ENCODE measurements at places on chromosomes 6 and 20.

- no peak for DNase-seq
Measured at GRCh38 chr6:126531840-126532239, 191.9 kb downstream of the CENPW start.

DNA sequence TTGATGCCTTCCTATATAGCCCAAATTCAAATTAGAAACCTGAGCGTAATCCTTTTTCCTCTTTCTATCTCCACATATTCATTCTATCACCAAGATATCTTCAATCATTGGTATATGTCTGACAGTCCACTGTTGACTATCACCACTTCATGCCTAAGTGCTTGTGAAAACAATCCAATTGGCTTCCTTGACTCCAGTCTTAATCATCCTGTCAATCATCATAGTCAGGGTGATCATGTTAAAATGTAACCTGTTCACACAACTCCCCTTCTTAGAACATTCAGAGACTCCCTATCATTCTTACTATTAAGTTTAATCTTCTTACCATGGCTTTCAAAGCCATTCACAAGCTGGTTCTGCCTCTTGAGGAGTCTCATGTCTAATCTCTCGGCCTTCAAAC lies 616.7 kb downstream of the PHF3 start:
- no peak for DNase-seq

DNA sequence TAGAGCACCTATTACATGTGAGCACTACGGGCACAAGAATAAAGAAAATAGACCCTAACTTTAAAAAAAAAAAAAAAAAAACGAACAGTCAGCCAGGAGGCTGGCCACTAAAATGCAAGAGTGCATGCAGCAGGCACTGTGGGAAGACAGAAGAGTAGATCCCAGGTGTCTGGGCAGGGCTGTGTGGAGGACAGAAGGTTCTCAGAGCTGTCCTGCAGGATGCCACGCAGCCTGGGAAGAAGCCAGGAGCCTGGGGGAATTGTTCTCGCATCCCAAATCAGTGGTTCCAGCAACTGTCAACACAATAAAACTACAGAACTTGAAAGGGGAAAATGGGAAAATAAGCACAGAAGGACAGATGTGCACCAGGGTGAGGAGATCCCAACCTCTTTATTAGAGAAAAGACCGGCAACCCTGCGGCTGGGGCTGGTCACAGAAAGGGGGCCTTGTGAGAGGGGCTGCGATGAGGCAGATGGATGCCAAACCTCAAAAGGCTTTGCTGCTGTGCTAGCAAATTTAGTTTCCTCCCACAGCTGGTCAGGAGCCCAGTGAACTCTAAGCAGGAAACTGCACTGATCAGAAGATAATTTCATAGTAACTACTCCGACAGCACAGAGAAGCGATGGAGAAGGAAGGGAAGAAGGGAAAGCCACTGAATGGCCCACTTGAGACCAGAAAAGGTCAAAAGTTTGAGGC lies 30.9 kb downstream of the MAP3K5 start:
- no peak for DNase-seq

GRCh38 chr20:1265226-1265915 lies 723 bp upstream of the SNPH start:
- no peak for DNase-seq

GRCh38 chr20:46206992-46207549 lies 89.0 kb downstream of the CD40 start:
- no peak for DNase-seq

DNA sequence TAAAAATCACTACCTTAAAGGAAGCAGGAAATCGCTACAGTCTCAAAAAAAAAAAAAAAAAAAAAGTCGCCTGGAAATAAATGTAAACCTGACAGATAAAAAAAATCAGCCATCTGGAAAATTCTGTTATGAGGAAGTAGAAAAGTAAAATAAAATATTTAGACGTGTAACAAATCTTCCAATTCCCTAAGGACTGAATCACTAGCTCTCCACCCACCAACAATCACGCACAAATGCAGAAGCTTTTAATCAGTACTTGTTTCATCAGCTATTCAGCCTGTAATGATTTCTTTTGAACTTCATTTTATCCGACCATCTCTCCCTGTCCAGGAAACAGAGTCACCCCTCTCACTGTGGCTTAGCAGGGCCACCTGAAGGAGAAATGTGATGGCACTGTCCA lies 59.0 kb downstream of the SLC23A2 start:
- no peak for DNase-seq

- DNase-seq: no peak
Measured at GRCh38 chr6:168605964-168606363, 165.0 kb downstream of the SMOC2 start.

- no peak for DNase-seq
Measured at GRCh38 chr6:166464068-166465002, 81.6 kb upstream of the MPC1 start.

DNA sequence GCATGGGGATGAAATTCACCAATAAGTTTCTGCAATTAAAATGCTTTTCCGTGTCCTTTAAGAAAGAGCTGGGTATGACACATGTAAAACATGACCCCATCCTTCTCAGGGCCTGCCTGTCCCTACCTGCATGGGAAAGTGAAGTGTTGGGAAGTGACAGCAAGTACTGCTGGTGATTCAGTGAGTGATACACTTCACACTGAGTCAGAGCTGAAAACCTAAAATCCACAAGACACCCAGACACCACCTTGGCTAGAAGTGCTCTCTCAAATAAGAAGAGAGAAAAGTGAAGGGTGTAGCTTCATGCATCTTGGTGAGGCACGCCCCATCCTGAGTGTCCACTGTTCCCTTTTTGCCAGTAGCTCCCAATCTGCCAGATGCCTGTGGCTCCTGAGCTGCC lies 3.3 kb downstream of the RAB22A start:
- DNase-seq: no peak

DNA sequence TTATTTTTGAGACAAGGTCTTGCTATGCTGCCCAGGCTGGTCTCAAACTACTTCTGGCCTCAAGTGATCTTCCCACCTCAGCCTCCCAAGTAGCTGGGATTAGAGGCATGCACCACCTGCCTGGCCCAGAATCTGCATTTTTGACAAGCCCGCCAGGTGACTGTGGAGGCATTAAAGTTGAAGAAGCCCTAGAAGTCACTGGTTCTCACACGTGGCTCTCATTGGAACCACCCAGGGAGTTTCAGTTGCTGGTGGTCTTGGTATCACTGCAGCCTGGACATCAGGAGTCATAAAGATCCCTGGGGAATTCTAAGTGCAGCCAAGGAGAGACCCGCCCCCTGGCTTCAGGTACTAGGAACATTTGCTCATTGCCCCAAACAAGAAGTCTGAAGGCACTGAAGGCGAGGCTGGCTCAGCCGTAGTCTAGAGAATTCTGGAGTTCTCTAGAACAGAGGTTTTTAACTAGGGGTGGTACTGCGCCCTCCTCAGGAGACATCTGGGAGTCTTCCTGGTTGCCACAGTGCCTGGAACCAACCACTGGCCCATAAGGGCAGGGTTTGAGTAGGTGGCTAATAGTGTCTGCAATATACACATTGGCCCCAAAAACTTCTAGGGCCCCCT lies 182.8 kb downstream of the ZMYND8 start:
- DNase-seq: no peak

- DNase-seq: peak; percentile 58
Measured at GRCh38 chr6:154928325-154928922, 66.7 kb upstream of the TIAM2 start.

- DNase-seq: no peak
Measured at GRCh38 chr6:167130008-167130677, 7.2 kb downstream of the CCR6 start.

GRCh38 chr6:15427331-15428070 lies 181.6 kb downstream of the JARID2 start:
- no peak for DNase-seq

- no peak for DNase-seq
Measured at GRCh38 chr20:14568225-14568624, 230.8 kb upstream of the FLRT3 start.

DNA sequence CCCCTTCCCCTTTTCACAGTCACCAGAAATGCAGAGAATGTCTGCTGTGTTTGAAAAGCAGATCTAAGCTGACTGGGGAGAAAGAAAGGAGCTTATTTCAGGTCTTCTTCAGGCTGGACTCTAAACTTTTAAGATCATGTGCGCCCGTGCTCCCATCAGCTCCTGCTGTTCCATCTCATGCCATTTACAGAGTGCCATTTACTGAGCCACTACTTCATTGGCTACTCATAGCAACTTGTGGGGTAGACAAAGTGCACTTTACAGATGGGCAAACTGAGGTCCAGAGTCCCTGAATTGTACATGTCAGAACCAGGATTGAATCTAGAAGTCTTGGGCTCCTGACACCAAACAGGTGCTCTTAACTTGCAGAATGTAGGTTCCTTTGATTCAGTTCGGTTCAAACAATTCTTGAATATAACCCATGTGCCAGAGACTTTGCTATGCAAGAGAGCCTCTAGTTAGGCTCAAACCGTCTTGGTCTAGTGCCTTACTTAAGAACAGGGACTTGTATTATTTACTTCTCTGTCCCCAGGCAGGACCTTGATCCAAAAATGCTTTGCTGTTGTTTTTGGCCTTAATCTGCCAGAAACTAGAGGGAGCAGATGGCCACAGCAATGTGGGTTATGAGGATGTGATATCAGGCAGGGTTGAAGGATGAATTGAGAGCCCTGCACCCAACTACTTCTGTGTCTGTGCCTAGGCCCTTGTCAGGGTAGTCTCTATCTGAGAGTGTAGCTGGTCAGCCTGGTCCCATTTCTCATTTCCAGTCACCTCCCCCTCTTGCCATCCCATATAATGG lies 56.4 kb downstream of the RALY start:
- peak; percentile 21 for DNase-seq
